ENCODE measurements at places on chromosomes 2 and 18. TPM values are rescaled to one million over a fixed set of nuclear protein-coding genes. Genes with fewer than 3 reads are reported as not detected.

The CCDC178 gene
- total RNA-seq, result not detected

- DNase-seq, result no peak
Observed at GRCh38 chr2:240575101-240575965, 7.0 kb downstream of the RNPEPL1 start.

DNA sequence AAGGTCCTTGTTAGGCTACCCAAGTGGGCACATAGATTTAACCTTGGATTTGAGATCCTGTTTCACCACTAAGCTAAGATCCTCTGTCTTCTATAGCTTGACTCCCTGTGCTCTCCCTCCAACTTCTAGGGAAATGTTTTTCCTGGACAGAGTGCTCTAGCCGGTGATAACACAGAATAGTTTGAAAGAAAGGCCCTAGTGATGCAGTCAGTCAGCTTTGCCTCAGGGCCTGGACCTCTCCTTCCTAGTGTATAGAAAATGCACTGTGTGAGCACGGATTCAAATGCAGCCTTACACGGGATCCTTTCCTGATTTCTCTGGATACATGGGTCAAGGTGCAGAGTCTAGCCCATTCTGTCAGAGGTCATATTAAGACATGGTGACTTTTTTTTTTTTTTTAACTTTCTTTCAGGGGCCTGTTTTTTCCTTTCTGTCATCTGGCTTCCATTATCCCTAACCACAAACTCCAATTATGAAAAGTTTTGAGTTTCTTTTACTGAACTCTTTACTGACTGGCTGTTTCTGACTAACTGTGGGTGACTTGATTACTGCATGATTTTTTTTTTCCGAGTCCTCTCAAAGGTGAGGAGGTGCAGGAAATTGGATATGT, 122.6 kb downstream of the LRP1B start:
- no peak for DNase-seq

- no peak for DNase-seq
Observed at GRCh38 chr2:173427887-173428668, 73.4 kb downstream of the CDCA7 start.

- DNase-seq, result no peak
Observed at GRCh38 chr2:80126596-80127189, 177.9 kb downstream of the LRRTM1 start.

- DNase-seq, result no peak
Observed at GRCh38 chr2:122704109-122704563, 948.7 kb downstream of the TSN start.

GRCh38 chr2:197813093-197813787, 8.8 kb downstream of the PLCL1 start:
- no peak for DNase-seq

The CLEC4F gene
- not detected for total RNA-seq

All from CD8-positive, alpha-beta memory T cell (primary cell).